ENCODE measurements at places on chromosomes 5 and 9. TPM values are rescaled to one million over a fixed set of nuclear protein-coding genes. Genes with fewer than 3 reads are reported as not detected.

DNA sequence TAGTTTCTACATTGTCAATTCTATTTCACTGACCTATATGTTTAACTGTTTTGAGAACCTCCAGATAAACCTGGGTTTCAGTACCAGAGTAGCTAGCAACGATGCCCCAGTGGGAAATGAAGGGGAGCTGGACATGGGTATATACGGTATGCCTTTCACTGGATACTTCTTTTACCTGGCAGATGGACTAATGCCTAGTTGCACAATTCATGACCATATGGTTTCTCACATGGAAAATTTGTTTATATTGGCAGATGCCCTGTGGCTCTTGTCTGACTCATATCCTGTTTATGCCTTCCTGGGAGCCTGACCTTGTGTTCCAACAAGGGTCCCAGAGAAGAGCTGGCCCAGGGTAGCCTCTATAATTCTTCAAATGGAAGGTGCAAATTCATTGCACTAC lies 144.1 kb downstream of the MAT2B start:
- DNase-seq, result peak; percentile 86

DNA sequence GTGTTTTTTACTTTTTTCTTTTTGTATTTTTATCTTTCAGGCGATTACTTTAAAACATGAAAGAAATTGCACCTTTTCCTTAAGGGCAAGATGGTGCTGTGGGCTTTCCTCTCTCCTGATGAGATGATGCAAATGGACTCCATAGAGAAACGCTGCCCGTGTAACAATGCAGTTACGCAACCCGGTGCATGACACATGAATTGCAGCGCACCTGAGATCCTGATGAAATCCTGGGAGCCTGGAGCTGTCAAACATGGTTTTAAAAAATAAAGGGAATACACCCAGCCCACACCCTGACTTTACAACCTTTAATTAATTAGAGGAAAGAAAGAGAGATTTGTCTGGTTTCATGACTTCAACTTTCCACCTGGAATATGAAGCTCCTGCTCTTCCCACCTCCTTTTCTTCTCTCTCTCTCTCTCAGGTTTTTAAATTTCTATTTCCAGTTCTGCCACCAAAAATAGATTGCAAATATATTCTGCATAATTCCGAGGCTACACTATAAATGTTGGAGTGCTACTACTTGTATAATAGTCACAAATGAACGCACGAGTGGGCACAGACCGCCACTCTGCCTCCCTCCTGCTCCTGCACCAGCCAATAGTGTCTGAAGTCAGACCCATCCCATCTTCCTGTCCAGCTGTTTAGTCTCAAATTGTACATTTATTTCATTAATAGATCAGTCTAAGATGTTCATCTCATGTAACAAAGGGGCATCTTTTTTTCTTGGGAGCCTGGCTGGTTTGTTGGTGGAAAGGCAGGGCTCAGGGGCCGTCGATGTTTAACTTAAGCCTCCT lies 179.1 kb downstream of the AUH start:
- peak; percentile 95 for DNase-seq

DNA sequence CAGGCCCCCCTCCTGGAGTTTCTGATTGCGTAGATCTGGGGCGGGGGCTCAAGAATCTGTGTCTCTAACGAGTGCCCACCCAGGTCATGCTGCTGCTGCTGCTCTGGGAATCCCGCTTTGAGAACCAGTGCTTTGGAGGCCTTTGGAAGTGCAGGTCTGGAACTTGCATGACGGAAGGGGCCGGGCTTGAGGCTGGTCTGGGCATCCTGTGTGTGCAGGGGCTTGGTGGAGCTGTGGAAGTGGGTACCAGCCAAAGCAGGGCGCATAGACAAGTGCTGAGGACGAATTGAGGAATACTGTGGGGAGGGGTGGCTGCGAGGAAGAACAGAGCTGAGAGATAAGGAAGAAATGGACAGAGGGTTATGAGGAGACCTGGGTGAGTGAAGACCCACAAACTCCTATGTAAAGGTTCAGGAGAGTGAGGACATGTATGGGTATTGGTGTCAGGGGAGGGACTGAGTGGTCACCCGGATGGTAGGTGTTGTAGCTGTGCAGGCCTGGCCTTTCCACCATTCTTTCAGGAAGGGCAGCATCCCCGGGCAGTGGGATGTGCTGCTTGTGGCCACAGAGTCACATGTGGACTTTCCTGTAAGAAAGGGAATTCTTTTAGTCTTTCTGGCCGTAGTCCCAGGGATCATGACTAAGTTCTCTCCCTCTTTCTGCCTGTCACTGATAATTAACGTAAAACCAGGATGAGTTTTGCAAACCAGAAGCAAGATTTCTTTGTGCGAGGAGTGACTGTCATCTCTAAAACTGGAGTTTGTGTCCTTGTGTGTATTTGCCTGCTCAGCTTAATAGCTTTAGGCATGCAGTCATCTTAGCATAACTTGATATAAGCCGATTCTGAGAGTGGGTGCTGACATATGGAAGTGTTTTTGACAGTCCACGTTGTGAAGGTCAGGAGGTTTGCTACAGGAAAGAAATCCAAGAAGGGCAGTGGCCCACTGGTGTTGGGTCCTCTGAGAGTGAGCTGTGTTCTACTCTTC lies 43.3 kb upstream of the TJP2 start:
- peak; percentile 79 for DNase-seq

GRCh38 chr9:69469136-69469535 lies 144.1 kb downstream of the ENTREP1 start:
- no peak for DNase-seq

Gene SOHLH1
- total RNA-seq, result not detected

Gene ADCY2
- total RNA-seq, result not detected

DNA sequence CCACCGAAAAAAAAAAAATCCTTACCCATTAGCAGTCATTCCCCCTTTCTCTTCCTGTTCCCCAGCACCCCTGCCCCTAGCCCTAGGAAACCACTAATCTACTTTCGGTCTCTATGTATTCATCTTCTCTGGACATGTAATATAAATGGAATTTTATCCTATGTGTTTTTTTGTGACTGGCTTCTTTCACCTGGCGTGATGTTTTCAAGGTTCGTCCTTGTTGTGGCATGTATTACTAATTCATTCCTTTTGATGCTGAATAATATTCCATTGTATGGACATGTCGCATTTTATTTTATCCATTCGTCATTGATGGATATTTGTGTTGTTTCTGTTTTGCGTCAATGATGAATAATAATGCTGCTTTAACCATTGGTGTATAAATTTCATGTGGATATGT lies 42.8 kb upstream of the SH3GL2 start:
- peak; percentile 17 for DNase-seq

Gene ITK
- total RNA-seq, result not detected

DNA sequence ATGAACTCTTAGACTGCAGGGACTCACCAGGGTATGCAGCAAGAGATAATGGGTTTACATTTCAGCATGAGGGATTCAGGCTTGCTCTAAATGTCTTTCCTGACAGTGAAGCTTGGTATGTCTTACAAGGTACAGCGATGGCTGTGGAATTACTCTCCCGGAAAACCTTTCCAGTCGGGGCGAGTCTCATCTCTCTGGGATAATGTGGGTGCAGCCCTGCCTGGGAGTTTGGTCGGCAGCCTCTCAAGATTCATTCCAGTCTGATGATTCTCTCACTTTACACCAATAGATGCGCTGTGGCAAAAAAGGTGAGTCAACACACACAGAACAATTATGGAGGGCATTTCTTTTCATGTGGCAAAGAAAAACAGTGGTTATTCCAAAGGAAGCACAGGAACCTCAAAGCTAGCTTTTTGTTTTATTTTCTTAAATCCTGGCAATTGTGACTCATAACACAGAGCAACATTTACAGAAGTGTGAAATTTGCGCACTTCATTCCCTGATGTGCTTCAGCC lies 190.3 kb downstream of the DCP2 start:
- peak; percentile 97 for DNase-seq

Data from bronchial epithelial cell (primary cell).